ENCODE measurements at places on chromosomes 5 and 9. TPM values are rescaled to one million over a fixed set of nuclear protein-coding genes. Genes with fewer than 3 reads are reported as not detected.

PDE6A gene
- polyA plus RNA-seq, result 2.9 TPM

WNK2 gene
- polyA plus RNA-seq, result 29.0 TPM

IL17B gene
- 5.0 TPM for polyA plus RNA-seq

CDKN2A gene
- polyA plus RNA-seq, result 12.9 TPM

DNM1 gene
- 10.7 TPM for polyA plus RNA-seq

MRPS2 gene
- 34.7 TPM for polyA plus RNA-seq

SH3TC2 gene
- 32.4 TPM for polyA plus RNA-seq

ADAMTS19 gene
- 0.90 TPM for polyA plus RNA-seq

MPDZ gene
- 25.4 TPM for polyA plus RNA-seq

GPR21 gene
- polyA plus RNA-seq, result not detected

FOXE1 gene
- polyA plus RNA-seq, result 0.62 TPM

SPATA9 gene
- 36.9 TPM for polyA plus RNA-seq

OR1J1 gene
- polyA plus RNA-seq, result not detected

INSL4 gene
- not detected for polyA plus RNA-seq

PCDHB3 gene
- 1.6 TPM for polyA plus RNA-seq

OTP gene
- 1.5 TPM for polyA plus RNA-seq

AK8 gene
- 54.8 TPM for polyA plus RNA-seq

ASPN gene
- polyA plus RNA-seq, result 5.0 TPM

PTGES gene
- 41.8 TPM for polyA plus RNA-seq

PRUNE2 gene
- 19.3 TPM for polyA plus RNA-seq

IFNB1 gene
- not detected for polyA plus RNA-seq

GKAP1 gene
- 132 TPM for polyA plus RNA-seq

AMBP gene
- 0.88 TPM for polyA plus RNA-seq

DPYSL3 gene
- polyA plus RNA-seq, result 71.6 TPM

ADAM19 gene
- 3.1 TPM for polyA plus RNA-seq

TAF11L5 gene
- polyA plus RNA-seq, result not detected

SPIN1 gene
- 93.7 TPM for polyA plus RNA-seq

CCNI2 gene
- polyA plus RNA-seq, result 1.1 TPM

PCDHB5 gene
- 5.5 TPM for polyA plus RNA-seq

FSTL4 gene
- polyA plus RNA-seq, result 7.4 TPM

DRD1 gene
- 0.21 TPM for polyA plus RNA-seq

MCIDAS gene
- polyA plus RNA-seq, result 0.42 TPM

QRFP gene
- not detected for polyA plus RNA-seq
